ENCODE measurements at places on chromosomes 16 and 17.

DNA sequence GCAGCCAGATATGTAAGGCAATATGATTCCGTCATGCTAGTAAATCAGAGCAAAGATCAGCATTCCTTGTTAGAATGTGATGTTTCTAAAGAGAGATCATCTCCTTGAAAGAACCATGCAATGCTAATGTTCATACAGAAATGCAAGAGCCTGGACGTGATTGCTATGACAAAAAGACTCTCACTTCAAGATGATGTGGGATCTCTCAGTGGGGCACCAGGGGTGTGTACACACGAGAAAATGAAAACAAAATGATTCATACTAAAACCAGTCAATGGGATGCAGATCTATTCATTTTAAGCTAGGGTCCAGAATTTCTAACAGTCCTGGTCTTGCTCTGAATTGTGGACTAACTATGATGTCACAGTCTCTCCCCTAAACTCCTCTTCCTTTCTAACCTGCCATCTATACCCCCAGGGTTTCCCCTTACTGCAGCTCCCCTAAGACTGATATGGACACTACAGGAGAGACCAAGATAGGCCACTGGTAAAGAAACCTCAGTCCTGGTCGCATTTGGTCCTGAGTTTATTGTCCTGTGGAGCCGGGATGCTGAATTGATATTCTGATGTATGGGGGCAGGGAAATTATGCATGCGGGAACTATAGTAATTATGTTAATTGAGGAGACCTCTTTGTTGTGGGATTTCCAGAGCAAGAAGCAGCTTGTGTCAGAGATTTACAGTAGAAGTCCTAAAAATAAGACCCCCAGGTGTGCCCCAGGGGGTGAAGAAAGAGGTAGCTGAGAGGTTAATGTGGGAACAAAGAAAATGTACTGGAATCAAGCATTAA is 179.0 kb downstream of the PMP22 start:
- H3K27me3 ChIP-seq, result no peaks in the 10 kb centered on the region
- no peak overlapping the region for H3K27ac ChIP-seq
- no peaks in the 10 kb centered on the region for H3K4me1 ChIP-seq
- H3K4me3 ChIP-seq, result no peak overlapping the region
- H3K36me3 ChIP-seq, result no peaks in the 10 kb centered on the region
- DNase-seq, result no peak

DNA sequence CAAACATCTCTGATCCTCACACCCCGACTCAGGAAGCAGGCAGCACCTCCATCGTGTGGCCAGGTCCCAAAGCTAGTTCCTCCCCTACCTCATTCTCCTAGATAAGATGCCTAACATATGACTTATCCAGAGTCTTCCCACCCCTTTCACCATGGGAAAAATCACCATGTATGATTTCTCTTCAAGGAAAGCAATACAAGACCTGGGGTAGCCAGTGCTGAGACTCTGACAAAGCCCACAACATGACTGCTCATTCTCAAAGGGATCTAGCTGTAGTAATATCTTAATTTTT is 45.1 kb downstream of the CMTM4 start:
- H3K4me1 ChIP-seq, result peaks cover 13% of the 10 kb centered on the region
- H3K4me3 ChIP-seq, result no peak overlapping the region
- no peak overlapping the region for H3K27ac ChIP-seq
- H3K36me3 ChIP-seq, result no peaks in the 10 kb centered on the region
- H3K27me3 ChIP-seq, result no peaks in the 10 kb centered on the region
- no peak for DNase-seq

- peaks cover 7% of the 10 kb centered on the region for H3K4me1 ChIP-seq
- H3K27ac ChIP-seq, result no peak overlapping the region
- DNase-seq, result no peak
Observed at GRCh38 chr16:17474572-17474971, 3.8 kb upstream of the XYLT1 start.

GRCh38 chr17:50018909-50019308 is 23.9 kb upstream of the DLX3 start:
- H3K36me3 ChIP-seq, result no peaks in the 10 kb centered on the region
- H3K4me3 ChIP-seq, result no peak overlapping the region
- no peak overlapping the region for H3K27ac ChIP-seq
- H3K4me1 ChIP-seq, result no peaks in the 10 kb centered on the region
- no peak for DNase-seq

DNA sequence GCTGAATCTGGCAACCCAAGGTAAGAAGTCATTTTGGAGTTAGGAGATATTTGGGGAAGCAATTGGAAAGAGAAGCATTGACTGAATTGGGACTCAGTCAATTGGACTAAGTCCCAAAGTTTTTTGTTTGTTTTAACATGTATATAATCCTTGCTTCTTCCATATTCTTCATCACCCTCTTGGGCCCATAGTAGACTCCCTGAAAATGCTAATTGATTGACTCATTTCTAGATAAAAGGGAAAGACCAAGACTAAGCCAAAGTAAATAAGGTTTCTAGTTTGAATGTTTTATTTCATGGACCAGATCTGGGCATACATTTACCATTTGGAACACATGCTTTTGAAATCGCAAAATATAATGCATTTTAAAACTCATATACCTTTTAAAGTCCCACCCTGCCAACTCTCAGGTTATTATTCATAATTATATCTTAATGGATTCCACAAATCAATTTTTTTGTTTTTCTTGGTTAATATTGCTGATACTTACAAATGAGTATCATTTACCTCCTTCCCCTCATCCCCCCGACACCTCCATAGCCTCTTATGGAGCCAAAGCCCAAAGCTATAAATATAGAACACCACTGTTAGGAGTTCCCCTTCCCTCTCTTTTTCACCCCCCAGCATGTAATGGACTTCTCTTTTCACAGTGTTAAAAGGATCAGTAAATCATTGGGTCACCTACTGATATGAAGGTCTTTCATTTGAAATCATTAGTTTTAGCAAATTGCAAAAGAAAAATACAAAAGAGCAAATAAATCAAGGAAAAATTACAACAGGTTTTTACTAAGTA is 674.0 kb upstream of the SOX9 start:
- H3K27me3 ChIP-seq, result no peaks in the 10 kb centered on the region
- no peak overlapping the region for H3K27ac ChIP-seq
- no peaks in the 10 kb centered on the region for H3K4me1 ChIP-seq
- no peak overlapping the region for H3K4me3 ChIP-seq
- no peaks in the 10 kb centered on the region for H3K36me3 ChIP-seq

DNA sequence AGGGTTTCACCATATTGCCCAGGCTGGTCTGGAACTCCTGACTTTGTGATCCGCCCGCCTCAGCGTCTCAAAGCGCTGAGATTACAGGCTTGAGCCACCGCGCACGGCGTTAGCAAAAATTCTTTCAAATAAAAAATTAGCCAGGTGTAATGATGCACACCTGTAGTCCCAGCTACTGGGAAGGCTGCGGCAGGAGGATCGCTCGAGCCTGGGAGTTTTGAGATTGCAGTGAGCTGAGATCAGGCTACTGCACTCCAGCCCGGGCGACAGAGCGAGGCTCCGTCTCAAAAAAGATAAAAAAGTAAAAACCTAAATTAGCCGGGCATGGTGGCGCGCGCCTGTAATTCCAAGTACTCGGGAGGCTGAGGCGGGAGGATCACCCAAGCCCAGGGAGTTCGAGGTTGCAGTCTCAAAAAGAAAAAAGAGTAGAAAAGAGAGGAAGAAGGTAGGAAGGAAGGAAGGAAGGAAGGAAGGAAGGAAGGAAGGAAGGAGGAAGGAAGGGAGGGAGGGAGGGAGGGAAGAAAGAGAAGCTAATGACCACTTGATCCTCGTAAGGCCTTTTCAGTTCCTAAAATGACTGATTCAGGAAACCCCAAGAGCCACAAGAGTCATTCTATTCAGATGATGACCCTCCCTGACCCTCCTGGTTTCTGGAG is 59.2 kb downstream of the SRL start:
- no peaks in the 10 kb centered on the region for H3K36me3 ChIP-seq
- H3K27ac ChIP-seq, result peak overlapping the region; percentile 83
- peaks cover 19% of the 10 kb centered on the region for H3K4me1 ChIP-seq
- DNase-seq, result no peak
- peak overlapping the region; percentile 52 for H3K4me3 ChIP-seq
- no peaks in the 10 kb centered on the region for H3K27me3 ChIP-seq

DNA sequence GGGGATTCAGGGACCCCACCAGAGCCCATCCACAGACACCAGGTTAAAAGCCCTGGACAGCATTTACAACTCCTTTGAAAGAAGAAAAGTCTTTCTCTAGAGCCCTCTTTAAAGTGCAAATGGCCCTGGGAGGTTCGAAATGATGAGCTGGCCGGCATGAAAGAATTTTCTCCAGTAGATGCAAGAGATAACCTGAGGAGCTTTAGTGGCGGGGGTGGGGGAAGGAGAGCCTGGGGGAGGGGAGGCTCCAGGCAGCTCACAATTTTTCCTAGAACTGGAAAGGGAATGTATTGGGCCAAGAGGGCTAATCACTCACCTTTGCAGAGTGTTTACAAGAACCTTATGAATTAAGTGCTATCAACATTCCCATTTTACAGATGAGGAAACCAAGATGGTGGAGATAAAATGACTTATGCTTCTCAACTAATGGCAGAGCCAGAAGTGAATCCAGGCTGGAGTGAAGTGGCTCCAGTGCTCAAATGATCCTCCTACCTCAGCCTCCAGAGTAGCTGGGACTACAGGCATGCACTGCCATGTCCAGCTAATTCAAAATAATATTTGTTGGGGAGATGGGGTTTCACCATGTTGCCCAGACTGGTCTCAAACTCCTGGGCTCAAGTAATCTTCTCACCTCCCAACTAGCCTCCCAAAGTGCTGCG is 4.2 kb upstream of the CDH1 start:
- DNase-seq, result no peak
- no peaks in the 10 kb centered on the region for H3K27me3 ChIP-seq
- no peaks in the 10 kb centered on the region for H3K36me3 ChIP-seq
- no peak overlapping the region for H3K27ac ChIP-seq
- peaks cover 13% of the 10 kb centered on the region for H3K4me1 ChIP-seq

DNA sequence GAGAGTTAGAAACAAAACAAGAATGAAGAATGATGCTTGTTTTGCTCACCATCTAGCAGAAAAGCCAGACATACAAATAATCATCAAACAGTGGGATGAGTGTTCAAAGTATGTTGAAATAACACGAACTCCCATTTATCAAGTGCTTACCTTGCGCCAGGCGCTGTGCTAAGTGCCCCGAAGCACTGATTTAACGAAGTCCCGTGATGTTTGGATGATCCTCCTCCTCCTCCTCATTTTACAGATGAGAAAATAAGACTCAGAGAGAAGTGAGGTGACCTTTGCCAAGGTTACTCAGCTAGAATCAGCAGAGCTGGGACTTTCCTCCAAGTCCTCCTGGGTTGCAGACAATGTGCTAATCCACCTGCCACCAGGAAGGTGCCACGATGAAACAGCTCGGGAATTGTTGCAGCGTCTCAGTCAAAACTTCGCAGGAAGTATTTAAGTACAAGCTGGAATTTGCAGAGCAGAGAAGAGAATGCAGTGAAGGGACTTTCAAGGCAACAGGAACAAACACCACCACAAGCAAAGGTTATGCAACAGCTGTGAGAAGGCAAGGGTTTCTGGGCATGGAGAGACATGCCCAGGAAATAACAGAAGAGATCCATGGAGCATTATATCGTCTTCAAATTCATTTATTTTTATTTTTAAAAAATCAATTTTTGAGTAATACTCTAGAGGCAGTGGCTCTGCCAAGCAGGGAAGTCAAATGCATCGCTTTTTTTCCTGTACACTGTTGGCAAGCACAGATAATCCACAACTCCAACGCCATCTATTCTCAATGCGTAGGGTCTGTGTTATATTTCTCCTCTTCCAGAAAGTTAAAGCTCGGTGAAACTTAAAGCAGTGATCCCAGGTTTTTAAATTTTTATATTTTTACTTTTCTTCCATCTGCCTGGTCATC is 11.1 kb downstream of the PRCD start:
- peak overlapping the region; percentile 22 for H3K27ac ChIP-seq
- H3K4me1 ChIP-seq, result peaks cover 48% of the 10 kb centered on the region
- DNase-seq, result no peak
- H3K27me3 ChIP-seq, result no peaks in the 10 kb centered on the region
- no peaks in the 10 kb centered on the region for H3K36me3 ChIP-seq

GRCh38 chr16:3924763-3925162 is 44.2 kb upstream of the CREBBP start:
- no peak overlapping the region for H3K4me3 ChIP-seq
- no peaks in the 10 kb centered on the region for H3K27me3 ChIP-seq
- DNase-seq, result no peak
- H3K27ac ChIP-seq, result no peak overlapping the region
- H3K4me1 ChIP-seq, result no peaks in the 10 kb centered on the region

DNA sequence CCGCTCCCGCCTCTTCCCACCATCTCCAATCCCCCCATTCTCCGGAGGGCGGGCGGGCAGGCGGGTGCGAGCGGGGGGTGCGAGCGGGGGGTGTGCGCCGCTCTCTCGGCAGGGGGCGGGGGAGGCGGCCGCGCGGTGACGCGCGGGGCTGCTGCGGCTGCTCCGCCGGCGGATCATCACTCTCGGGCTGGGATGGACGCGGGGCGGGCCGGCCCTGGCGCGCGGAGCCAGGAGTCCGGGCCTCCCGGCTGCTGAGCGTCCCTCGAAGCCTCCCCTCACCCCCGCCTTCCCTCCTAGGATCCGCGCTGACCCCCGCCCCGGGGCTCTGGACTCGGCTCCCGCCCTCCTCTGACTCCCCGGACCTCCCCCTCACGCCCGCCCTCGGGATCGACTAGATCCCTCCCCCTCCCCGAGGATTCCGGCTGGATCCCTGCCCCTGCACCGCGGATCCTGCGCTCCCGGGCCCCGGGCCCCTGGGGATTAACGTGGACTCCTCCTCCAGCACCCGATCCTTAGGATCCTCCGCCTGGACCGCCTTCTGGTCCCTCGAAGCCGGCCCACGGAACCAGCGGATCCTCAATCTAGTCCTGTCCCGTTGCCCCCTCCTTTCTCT is 946 bp upstream of the TMEM256 start:
- H3K27ac ChIP-seq, result peak overlapping the region; percentile 85
- peak overlapping the region; percentile 69 for H3K4me3 ChIP-seq
- H3K36me3 ChIP-seq, result no peaks in the 10 kb centered on the region

GRCh38 chr17:48002916-48003416 is 32.1 kb downstream of the CDK5RAP3 start:
- no peak for DNase-seq
- H3K27ac ChIP-seq, result peak overlapping the region; percentile 94
- H3K27me3 ChIP-seq, result no peaks in the 10 kb centered on the region
- H3K36me3 ChIP-seq, result no peaks in the 10 kb centered on the region

- no peak overlapping the region for H3K4me3 ChIP-seq
- no peak for DNase-seq
- H3K27ac ChIP-seq, result peak overlapping the region; percentile 35
- H3K27me3 ChIP-seq, result no peaks in the 10 kb centered on the region
Observed at GRCh38 chr17:29640413-29640812, 17.7 kb upstream of the CORO6 start.
